Trophoblast cell (in vitro differentiated cells and primary cell): ENCODE measurements at places on chromosomes 6 and 20.

GRCh38 chr6:112311950-112312547, 35.1 kb upstream of the RFPL4B start:
- peak; percentile 72 for DNase-seq

DNA sequence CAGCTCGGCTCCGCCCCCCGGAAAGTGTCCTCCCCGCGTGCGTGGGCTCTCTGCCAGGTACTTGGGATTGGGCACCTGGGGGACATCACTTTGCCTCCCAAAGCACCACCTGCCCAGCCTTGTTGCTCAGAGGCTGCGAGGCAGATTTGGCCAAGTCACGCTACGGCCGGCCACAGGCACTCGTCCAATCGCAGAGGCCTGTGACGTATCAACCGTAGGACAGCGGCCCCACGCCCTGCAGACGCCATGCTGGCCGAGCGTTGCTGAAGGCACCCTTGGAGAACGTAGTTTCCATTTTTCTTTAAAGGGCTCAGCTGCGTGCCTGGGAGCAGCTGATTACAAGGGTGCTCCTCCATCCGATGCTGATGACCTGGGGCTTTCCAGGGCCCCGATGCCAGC, 3.1 kb downstream of the NTSR1 start:
- no peak for DNase-seq

DNA sequence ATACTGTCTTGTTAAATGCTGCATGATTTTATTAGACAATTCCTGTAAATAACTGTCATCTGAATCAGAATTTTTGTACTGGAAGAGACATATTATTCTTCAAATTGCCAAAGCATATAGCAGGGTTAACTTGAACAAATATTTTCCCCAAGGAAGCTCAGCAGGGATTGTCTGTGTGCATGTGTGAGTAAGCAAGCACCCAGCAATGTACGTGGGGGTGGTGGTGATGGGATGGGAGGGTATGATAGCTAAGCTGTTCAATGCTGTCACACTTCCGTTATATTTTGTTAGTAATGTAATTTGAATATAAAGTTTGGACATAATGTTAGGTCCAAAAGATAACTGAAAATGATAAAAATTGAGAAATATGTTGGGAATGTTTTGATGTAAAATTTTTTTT, 118.1 kb downstream of the MYB start:
- no peak for DNase-seq

GRCh38 chr20:56173438-56173837, 75.1 kb upstream of the MC3R start:
- no peak for DNase-seq

- DNase-seq, result no peak
Measured at GRCh38 chr6:149324428-149324827, 6.9 kb downstream of the TAB2 start.

GRCh38 chr20:18781509-18781908, 32.1 kb upstream of the SCP2D1 start:
- DNase-seq, result no peak

GRCh38 chr6:18545726-18546125, 158.6 kb downstream of the RNF144B start:
- no peak for DNase-seq

DNA sequence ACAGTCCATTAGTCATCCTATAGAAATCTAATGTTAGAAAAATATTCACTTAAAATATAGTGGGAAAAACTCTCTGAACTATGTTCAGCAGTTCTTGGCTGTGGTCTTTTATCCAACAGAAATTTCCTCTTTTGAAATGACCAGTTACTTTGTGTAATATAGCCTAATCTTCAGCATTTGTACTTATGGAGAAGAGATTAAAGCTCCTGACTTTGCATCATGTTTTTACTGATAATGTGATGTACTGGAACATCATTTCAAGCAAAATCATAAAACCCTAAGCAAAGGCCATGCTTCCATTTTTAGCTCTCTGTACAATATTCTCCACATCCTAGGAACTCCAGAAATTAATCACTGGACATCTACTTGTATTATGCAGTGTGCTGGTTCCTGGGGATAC, 430.8 kb upstream of the RUNX2 start:
- no peak for DNase-seq

GRCh38 chr20:24502661-24503060, 33.2 kb downstream of the SYNDIG1 start:
- no peak for DNase-seq

DNA sequence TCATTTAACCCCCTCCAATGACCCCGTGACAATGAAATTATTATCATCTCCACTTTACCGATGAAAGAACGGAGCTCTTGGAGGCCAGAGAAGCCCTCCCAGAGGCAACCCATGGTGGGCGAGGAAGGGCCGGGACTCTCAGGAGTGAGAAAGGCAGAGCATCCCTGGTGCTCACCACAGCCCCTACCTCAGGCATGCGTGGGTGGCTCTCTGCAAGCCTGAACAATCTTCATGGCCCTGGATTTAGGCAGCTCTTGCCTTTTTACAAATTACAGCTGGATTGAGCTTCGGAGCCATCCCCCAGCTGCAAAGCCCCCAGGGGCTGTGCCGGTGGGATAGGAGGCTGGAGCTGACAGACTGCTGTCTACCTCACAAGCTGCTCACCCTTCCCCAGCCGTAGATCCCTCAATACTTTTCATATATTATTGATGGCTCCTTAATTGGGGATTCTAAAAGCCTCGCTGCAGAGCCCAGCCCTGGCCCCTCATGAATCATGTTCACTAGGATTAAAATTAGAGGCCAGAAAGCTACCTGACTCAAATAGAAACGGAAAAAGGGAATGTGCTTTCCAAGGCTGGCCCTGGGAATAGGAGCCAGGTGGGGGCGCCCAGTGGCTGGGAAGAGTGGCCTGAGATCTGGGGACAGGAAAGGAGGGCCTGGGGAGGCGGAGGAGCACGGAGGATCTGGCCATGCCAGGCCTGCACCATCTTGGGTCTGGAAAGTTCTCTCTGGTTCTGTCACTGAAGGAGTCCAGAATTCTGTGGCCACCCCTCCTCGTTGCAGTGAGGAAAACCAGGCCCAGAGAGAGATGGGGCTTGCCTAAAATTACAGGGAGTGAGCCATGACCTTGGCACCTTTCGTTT, 29.1 kb downstream of the CPNE5 start:
- DNase-seq, result no peak

DNA sequence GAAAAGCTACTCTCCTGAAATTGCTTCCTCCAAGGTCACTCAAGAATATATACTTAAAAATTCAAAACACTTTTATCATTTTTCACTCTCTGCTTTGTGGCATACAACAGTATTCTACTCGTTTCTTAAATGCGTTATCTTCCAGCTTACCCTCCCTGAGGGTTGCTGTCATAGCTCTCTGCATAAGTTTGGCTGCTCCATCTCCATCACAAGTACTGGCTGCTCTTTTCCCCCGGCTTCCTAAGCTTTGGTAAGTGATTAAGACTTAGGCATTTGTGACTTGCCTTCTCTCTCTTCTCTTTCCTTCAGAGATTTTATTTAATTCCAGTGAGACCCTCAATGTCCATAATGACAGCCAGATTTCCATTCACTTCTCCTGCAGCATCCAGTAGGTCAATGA, 128.3 kb downstream of the NKAIN2 start:
- DNase-seq, result no peak

DNA sequence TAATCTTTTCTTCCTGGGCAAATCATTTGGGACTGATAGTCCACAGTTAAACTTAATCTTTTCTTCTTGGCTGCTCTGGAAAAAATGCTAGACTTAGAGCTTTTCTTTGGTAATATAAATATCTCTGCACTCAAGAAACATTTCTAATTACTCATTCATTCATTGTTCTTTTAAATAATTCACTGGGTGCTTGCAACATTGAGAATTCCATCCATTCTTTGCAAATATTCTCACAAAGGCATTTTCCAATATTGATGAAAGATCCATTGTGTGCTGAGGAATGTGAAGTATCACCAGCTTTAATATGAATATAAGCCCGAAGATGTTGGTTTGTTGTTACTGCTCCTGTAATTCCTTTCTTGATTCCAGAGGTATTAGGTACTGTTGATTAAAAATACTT, 38.4 kb downstream of the AKAP7 start:
- no peak for DNase-seq

GRCh38 chr20:59613861-59614260, 9.5 kb downstream of the PHACTR3 start:
- DNase-seq, result no peak

GRCh38 chr6:67629258-67629657, 1005.8 kb upstream of the ADGRB3 start:
- peak; percentile 13 for DNase-seq

DNA sequence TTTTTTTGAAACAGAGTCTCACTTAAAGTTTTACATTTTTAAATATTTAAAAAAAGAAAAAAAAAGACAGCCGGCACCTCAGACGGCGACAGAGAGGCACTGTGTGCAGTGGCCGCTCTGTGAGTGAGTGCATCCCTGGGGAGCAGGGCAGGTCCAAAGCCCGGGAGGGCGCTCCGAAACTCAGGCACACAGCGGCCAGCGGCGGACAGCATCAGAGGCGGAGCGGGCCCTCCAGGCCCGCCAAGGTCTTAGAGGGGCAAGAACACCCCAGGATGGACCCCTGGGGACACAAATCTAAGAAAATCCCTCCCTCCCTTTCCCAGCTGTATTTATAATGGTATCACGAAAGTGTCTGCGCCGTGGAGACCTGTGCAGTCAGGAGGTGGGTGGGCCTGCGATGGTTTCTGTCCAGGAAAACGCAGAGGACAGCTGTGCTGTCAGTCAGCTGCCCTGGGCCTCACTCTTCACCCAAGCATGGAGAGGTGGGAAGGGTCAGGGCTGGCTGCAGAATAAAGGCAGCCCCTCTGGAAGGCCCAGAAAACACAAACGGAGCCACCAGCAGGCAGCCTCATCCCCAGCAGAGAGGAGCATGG, 43.8 kb downstream of the TAF4 start:
- no peak for DNase-seq

DNA sequence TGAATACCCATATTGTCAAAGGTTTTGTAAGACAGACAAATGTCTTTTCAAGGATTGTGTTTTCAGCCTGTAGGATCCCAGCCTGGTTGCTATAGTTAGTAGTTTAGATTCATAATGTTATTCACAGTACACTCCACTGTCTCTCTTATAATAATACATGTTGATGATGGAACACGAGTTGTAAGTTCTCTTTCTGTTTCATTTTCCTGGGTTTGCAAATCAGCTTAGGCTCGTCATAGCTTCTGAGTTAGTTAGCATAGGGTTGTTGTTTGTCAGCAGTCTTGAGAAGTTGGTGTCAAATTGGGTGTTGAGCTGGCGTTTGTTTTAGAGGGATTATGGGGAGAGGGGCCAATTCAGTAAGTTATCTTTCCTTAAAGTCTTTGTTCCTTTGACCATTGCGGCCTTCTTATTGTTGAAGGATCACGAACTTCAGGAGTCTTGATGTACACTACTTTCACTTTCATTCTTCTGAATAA, 45.8 kb downstream of the QKI start:
- no peak for DNase-seq

DNA sequence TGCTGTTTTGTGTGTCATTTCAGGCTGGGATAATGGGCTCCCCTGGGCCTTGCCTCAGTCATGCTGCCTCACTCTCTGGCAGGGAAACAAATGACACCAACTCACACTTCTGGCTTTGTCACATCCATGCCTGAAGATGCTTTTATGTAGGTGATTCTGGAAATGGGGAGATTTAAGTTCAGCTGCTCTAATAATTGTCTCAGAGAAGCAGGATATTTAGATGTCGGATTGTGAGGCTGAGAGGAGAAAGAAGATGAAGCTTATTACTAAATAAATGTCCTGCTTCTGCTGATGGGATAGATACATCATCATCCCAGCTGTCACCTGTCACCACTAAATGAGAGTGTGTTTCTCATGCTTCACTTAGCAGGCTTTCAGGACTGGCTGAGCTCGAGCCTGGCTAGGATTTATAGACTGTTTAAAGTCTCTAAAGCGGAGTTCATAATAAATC, 480.2 kb upstream of the SPTLC3 start:
- no peak for DNase-seq

DNA sequence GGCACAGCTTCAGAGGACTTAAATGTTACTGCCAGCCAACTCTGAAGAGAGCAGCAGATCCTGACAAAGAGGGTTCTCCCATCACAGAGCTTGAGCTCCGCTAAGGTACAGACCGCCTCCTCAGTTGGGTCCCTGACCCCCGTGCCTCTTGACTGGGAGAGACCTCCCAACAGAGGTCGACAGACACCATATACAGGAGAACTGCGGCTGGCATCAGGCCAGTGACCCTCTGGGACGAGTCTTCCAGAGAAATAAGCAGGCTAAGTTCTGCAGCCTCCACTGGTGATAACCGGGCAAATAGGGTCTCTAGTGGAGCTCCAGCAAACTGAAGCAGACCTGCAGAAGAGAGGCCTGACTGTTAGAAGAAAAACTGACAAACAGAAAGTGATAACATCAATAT, 187.0 kb downstream of the CLVS2 start:
- no peak for DNase-seq

GRCh38 chr6:42339991-42340401, 111.7 kb downstream of the TRERF1 start:
- no peak for DNase-seq

DNA sequence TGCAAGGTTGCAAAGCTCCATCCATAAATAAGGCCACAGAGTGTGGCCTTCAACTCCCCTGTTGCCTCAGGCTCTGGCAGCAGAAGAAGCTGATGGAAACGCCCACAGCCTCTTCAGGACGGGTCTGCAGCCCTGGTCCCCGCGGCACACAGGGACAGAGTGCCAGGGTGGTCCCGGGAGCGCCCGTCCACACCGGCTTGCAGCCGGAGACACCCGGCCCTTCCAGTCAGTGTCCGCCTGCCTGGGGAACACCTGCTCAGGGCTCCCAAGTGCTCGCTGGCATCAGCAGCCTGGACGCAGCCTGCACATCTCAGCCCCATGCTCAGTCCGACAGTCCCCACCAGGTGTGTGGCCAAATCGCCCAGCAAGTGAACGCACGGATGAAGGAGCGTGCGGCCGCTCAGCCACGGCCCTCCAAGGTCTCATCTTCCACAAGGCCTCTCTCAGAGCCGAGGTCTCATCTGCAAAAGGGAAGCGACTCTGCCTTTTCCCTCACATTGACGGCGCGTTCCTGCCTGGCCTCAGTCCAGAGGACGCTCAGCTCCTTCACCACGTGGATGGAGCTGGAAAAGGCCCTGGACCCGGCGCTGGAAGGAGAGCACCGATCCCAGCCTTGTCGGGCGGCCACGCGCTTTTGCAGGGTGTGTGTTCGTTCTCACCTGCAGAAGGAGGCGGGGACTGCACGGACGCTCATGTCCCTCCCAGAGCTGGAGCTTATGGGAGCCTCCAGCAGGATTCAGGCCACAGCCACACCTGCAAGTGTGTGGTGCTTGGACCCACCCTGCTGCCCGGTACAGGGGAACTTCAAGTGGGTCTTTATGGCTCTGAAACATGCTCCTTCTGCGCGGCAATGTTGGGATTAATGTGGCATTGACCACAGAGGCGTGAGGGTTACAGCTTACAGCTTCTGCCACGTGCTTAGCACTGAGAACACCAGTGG, 180.4 kb downstream of the DLL1 start:
- no peak for DNase-seq

GRCh38 chr6:164533045-164533362, 776.4 kb downstream of the C6orf118 start:
- DNase-seq, result no peak
